CD4-positive, alpha-beta T cell treated with Interleukin-4 for 4 hours (primary cell): ENCODE measurements at places on chromosomes 5 and 9.

- DNase-seq, result no peak
These were observed 633 bp upstream of the PPP1R26 start for GRCh38 chr9:135478829-135479468.

- DNase-seq, result no peak
These were observed 1.2 kb downstream of the ASPN start for GRCh38 chr9:92480986-92481633.

DNA sequence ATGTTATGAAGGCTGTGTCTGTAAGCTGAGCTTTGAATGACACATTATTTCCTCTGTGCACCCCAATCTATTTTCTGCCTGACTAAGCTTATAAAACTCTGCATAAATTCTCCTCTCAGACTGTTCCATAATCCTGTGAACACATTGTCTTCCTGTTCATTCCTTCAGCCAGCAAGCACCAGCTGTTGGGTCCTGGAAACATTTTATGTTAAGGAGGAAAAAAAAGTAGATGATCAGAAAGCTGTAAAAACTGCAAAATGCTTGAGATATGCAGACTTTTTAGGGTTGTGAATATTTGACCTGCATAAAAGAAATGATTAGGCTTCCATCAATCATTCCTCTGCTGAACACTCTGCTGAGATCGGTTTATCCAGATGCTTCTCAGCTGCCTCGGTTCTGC, 1246.0 kb upstream of the DMAC1 start:
- DNase-seq, result no peak

- no peak for DNase-seq
These were observed 135.7 kb downstream of the TLR4 start for GRCh38 chr9:117839862-117840261.

DNA sequence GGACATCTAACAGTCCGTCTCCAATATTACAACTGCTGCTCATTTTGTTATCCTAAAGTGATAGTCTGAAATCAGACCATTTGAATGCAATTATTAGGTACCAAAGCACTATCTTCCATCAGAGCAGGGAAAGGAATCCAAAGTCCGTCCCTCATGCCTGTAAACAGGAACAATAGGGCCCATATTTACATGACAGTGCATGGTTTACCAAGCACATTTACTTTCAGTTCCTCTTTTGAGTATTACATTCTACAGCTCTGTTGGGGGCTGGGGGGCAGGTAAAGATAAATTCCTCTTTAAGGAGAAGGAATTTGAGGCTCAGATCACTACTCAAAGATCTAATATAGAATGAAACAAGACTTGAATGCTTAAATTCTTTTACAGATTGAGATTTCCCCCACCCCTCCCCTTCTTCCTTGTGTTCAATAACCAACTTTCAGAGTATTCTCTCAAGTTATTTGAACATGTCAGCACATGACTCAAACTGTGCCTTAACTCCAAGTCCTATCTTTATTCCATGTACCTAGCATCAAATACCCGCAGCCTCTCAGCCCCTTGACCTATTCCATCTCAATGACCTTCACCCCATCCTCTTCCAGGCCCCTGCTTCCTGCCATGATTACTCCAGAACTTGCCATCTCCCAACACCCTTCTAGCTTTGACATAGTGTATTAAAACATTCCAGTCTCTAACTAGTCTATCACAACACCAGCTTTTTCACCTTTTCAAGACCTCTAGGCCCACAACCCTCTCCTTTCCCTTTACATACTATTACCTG, 71.0 kb downstream of the BRINP1 start:
- DNase-seq, result no peak

- no peak for DNase-seq
These were observed 193.3 kb downstream of the TMEM38B start for GRCh38 chr9:105887679-105888078.

DNA sequence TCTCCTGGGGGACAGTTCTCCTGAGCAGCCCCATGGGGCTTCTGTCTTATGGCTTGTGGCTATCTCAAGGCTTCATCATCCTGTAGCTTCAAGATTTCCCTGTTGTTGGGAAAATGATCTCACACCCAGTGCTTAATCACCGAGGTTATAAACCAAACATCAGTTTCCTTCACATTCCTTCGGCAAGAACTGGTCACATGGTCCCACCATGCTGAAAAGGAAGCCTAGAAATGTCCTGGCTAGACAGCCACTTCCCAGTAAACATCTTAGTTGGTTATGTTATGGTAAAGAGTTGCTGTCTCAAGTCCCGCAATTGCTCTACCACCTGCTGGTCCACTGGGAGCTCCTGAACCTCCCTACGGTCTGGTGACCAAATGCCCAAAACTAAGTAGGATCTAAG, 66.0 kb downstream of the RAB3C start:
- no peak for DNase-seq

DNA sequence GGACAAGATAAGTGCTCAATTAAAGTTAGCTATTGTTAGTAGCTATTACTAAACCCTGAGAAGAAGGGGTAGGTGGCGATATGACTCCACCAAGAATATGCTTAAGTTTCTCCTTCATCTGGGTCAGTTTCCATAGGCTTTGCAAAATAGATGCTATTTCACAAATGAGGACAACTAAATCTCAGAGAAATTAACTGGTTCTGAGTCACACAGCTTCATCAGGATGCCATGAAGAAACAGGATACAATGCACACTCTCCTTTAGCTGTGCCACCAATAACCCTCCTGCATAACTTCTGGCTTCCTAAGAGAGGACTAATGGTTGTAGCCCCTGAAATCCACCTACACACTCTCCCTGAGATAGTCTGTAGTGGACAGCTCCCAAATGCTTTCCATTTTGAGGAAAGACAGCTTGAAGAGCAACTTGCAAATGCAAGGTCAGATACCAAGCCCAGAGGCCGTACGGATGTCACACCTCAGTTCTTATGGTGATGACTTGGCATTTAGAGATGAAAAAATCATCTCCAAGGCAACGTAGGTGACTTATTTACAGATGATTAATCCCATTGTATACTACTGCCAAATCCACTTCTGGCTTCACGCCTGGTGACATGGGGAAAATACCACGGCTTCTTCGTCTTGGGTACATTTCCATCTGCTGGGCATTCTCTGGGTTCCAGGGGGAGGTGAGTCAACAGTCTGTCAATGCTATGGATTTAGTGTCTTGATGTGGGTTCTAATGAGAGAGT, 251.4 kb upstream of the IL12B start:
- no peak for DNase-seq

DNA sequence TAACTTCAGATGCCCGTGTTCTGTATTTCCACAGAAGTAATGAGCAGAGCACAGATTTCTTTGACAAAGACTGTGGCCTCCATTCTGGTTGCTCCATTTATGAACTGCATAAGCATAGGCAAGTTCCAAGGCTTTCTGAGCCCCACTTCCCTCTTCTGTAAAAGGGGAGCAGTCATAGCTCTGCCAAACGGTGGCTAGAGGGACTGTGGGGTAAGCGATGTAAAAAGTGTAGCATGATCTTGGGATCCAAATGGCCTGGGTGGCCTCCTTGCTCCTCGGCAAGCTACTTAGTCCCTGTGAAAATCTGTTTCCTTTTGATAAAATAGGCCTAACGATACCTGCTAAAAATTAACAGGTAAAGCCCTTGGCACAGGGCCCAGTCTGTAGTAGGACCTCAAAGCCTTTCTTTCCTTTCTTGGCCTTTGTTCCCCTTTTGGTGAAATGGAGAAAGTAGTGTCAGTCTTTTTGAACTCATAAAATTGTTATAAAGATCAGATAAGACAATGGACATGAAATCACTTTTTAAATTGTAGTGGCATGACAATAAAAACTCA, 646.6 kb downstream of the ACTL7B start:
- DNase-seq, result no peak

- no peak for DNase-seq
These were observed 17.8 kb downstream of the SLC38A9 start for GRCh38 chr5:55694152-55694830.

GRCh38 chr5:177134697-177135225, 1.2 kb downstream of the NSD1 start:
- no peak for DNase-seq

DNA sequence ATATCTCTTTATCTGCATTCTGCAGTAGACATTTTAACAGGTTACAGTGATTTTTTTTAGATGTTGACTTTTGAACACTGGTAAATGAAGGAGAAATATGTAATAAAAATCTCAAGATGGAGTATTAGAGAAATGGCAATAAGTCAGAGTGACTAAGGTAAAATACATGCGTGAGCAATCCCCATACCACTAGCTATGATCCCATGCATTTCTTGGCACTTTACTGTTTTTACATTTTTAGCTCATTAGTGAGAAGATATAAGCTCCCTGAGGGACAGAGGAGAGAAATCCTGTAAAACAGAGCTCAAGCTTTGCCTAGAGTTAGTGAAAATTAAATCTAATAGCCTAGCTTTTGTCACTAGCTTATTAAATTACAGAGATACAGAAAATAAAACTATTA, 181.9 kb upstream of the TRPM3 start:
- DNase-seq, result no peak
